ENCODE measurements at places on chromosomes 12 and 14.

DNA sequence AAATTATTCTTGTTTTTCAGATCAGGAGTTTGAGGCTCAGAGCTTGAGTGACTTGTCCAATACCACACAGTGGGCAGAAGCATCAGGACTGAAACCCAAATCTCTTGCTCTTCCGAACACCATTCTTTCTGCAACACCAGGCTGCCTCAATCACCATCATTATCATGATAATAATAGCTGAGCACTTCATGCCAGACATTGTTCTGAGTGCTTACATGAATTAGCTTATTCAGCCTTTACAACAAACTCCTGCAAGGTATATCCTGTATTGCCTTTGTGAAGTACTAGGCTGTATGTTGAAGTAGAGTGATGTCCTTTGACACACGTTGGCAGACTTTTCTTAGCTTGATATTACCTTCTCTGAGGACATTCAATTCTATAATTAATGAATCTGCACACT is 257.4 kb upstream of the ATP2B1 start:
- no peak for DNase-seq

DNA sequence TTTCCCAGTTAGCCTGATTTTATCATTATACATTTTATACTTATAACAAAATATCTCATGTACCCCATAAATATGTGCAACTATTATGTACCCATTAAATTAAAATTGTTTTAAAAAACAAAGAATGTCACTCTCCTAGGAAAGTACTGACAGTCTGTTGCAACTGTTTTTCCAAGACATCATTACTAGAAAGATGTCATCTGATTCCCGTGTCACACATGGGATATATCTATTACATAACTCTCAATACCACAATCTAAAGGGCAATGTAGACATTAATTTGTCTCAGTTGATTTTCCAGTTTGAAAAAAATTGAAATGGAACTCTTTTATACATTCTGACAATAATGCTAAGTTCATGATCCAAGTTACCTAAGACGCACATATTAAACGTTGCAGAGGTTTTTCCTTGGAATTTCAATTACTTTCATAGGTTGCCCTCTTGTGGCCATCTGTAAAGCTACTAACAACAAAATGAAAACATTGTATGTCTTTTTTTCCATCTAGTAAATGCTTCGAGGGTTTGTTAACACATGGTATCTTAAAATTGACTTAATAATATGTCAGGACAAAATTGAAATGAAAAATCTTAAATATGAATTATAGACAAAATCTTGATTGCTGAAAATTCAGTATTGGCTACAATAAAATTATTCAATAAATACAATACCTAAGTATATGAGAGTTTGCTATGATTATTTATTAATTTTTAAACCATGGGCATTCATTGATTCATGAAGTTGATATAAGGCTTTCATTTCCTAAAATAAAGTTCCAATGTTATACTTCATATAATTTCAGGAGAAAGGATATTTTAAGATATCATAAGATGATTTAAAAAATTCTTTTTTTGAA is 131.6 kb downstream of the PPFIA2 start:
- DNase-seq = no peak

DNA sequence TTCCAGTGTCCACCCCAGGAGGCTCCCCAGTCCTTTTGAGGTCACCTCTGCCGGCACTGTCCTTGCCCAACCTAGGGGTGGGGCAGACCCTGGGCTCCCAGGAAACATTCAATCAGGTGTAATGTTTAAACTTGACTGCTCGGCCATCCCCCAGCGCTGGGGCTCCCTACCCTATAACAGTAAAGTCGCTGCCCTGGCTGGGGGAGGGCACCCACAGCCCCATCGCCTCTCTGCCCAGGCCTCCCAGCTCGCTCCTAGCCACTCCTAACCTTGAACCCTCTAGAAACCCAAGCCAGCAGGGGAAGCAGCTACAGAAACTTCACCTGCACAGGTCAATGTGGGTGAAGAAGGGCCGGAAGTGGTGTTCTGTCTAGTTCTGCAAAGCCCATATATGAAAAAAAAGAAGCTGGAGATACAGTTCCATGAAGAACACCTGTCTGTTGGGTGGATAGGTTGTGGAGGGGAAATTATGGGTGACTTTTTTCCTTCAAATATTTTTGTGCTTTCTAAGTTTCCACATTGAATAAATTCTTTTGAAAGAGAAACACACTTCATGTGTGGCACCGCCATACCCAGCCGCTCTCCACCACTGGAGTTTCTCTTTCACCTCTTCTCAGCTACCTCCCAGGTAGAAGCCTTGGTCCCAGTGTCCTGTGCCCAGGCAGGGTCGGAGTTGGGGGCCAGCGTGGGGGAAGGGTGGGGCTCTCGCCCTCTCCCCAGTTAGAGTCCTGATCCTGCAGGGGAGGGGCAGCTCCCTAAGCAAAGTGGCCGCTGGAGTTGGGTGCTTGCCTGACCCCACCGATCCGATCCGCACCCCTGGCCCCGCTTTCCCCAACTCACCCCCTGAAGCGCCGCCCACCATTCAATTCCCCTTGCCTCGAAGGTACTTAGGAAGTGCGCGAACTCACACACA is 1.1 kb downstream of the CLMN start:
- DNase-seq = no peak

DNA sequence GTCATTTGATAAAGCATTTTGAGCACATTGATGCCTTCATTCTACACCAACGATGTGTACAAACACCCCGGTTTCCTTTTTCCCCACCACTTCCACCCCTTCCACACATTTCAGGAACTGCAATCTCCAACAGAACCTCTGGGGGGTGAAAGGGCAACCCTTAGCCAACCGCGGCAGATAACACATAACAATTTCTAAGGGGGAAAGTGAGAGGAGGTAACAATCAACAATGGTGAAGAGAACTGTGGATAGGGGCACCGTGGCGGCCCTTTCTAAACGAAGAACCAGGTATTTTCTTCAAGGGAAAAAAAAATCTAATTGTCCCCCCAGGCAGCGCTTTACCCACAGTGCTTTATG is 1.1 kb downstream of the KITLG start:
- no peak for DNase-seq

- DNase-seq = no peak
Measured at GRCh38 chr14:97074856-97075255, 277.7 kb downstream of the VRK1 start.

- no peak for DNase-seq
Measured at GRCh38 chr12:49501895-49502294, 36.9 kb upstream of the KCNH3 start.

- DNase-seq = no peak
Measured at GRCh38 chr12:83276904-83277303, 590.2 kb downstream of the TMTC2 start.

DNA sequence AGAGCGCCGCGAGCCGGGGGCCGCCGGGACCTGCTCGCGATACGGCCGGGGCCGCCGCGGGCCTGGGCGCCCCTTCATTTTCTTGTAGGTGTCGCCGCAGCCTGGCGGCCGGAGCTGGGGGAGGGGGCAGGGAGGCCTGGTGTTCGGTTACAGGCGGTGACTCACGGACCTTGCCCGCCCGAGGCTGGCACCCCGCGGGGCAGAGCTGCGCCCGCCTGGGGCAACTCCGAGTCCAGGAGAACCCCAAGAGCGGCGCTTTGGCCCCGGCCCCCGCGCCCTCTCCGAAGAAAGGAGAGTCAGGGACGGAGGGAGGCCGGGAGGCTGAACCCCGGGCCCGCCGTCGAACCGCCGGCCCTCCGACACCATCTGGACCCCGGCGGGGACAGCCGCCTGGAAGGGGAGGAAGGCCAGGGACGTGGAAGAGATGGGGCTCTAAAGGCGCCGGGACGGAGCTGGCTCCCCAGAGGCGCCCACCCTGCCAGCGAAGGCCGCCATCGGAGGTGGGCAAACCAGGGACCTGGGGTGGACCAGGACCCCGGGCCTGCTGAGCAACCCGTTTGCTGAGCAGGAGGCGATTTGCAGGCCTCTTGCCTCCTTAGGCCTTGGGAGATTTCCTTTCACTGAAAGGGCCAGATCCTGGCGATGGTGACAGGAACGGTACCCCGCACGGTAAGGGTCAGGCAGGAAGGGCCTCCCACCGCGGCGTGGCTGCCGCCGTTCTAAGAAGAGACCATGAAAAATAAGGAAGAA is 843 bp upstream of the NUAK1 start:
- no peak for DNase-seq

- no peak for DNase-seq
Measured at GRCh38 chr12:27338473-27338872, 5.8 kb downstream of the BMAL2 start.

GRCh38 chr12:132049876-132050275 is 94.2 kb downstream of the DDX51 start:
- no peak for DNase-seq

DNA sequence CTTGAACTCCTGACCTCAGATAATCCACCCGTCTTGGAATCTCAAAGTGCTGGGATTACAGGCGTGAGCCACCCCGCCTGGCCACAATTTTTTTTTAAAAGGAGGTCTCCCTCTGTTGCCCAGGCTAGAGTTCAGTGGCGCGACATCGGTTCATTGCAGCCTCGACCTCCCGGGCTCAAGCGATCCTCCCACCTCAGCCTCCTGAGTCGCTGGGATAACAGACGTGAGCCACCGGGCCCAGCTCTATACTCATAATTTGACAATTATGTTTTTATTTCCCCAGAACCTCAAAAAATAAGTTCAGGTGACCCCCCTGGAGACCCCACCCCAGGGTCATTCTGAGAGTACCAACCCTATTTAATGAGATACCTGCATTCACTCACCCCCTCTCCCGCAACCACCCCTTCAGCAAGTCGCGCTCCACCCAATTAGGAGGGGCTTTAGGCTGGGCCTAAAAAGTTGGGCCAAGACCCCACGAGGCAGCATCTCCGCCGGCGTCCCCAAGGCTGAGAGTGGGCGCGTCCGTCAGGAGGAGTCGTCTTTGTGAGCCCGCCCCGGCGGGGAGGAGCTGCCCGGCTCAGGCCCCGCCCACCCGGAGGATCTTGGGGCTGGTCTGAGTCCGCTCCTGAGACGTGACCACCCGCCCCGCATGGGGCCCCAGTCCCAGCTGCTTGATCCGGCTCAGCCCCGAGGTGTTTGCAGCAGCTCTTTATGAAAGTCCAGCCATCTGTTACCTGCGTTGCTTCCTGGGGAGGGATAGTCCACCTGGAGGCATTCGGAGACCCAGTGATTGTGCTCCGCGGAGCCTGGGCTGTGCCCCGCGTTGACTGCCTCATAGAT is at the start of gene ANKRD33:
ANKRD33 (plus strand) TSS at position 628 of the 840 bp plus-strand sequence; CDS start at position 712, 84 bp downstream.
- no peak for DNase-seq

- no peak for DNase-seq
Measured at GRCh38 chr12:573232-573631, 90.0 kb downstream of the NINJ2 start.

- no peak for DNase-seq
Measured at GRCh38 chr12:122029620-122030423, 8.1 kb downstream of the BCL7A start.

- DNase-seq = no peak
Measured at GRCh38 chr12:122571821-122572220, 44.8 kb downstream of the KNTC1 start.

DNA sequence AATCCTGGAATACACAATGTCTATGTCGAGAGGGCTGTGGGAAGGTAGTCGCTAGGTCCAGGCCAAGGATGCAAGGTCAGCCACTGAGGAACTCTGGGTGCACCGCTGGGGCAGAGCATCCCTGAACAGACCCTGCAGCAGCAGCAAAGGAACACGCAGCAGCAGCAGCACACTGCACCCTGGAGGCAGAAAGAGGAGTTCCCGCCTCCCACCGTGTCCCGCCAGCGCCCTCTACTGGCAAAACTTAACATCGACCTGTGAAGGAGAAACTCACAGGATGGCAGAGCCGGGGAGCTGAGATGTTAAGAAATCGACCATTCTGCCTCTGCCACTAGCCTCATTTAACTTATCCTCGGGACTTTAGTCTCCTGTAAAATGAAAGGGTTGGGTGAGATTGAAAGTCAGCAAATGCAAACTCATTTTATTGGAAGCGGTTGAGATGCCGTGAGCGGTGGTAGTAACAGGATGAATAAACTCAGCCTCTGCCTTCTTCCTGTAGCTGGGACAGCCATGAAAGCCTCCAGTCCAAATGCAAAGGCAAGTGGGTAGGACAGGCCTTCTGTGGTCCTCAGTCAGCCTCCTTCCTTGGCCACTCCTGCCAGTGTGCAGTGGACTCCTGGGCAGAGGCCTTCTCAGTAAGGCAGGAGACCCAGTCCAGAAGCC is 45.6 kb downstream of the STAB2 start:
- no peak for DNase-seq

DNA sequence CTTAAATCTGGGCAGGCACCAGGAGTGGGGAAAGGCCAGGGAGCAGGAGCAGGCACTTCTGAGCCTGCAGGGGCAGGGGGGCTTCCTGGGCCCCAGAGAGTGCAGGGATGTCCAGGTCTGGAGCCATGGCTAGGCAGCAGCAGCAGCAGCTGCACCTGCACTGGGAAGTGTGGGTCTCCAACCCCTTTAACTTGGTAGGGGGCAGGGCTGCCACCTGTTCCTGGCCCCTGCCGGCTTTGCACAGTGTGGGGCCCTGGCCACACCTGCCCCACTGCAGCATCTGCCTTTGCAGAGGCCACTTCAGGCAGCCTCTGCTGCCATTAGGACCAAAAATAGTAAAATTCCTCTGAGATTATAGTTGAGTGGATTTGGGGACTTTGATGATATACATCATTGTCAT is 138.5 kb downstream of the SLC16A7 start:
- no peak for DNase-seq

DNA sequence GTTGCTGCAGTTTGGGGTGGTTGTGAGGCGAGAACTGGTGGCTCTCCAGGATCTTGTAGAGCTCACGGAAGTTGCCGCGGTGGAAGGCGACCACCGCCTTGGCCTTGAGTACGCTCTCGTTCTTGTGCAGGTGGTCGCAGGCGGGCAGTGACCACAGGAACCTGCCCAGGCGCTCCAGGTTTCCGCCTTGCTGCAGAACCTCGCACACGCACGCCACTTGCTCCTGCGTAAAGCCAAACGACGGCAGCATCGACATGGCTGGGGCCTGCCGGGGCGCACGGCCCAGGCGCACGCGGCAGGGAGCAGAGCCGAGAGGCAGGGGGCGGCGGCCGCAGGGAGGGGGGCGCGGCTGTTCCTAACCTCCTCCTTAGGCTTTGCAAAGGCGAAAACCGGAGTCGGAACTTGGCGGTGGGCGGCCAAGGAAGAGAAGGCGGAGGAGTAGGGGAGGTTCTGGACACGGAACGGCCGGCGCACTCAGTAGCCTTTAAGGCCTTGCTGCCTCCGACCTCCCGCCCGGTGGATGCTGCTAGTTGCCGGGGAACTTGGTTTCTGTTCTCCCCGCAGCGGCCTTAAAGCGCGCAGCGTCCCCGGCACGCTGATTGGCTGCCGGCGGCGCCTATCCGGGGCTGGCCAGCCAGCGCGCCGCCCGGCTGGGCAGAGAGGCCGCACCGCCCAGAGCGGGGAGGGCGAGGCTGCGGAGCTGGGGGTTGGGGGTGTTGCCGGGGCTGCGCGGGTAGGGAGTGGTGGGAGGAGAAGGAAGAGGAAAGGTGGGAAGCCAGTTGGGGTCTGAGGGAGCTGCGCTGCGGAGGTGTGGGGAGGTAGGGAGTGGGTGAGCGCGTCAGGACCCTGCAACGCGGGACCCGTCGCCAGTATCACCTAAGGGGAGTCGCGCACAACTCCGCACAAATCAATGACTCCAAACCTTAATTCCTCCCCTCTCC is at the start of gene SIX1:
SIX1 (minus strand) TSS at position 544 of the 941 bp plus-strand sequence; CDS start at position 256, 288 bp downstream.
- DNase-seq = no peak
